Kidney epithelial cell (primary cell): ENCODE measurements at places on chromosomes 5 and 9.

DNA sequence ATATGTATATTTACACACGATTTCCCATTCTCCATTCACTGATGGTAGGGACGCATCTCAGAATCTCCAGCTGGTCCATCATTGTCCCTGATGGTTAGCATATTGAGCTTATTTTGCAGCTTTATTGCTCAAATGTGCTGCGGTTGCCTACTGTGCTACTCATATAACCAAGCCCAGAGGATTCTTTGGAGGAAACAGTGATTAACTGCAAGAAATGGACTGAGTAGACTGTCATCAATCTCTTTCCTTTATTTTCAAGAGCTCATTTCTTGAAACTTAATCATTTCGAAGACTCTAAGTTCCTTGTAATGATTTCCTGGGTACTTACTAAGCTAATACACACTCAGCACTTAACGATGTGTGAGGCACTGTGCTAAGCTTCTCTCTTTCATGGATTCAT is 119.0 kb downstream of the MAT2B start:
- no peak for DNase-seq

DNA sequence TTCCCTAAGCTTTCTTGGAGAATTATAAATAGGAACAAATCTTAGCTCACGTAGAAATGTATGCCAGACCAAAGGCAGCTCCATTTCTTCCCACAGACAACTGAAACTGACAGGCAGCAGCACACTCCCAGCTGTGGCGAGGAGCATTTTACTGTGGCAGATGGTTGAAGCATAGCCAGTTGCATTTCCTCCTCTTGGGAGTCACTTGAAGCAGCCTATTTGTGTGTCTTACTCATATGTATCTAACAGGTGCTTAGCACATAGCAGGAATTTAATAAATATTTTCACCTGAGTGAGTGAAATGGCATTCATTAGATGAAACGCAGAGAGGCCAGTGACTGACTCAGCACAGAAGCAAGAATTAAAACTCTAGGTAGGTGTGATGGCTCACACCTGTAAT is 12.3 kb upstream of the MTMR12 start:
- no peak for DNase-seq

- no peak for DNase-seq
Measured at GRCh38 chr9:89684912-89685636, 80.3 kb downstream of the GADD45G start.

- no peak for DNase-seq
Measured at GRCh38 chr9:124139001-124139400, 118.7 kb upstream of the NEK6 start.

GRCh38 chr5:59758566-59758965 is 135.0 kb downstream of the PDE4D start:
- no peak for DNase-seq

- no peak for DNase-seq
Measured at GRCh38 chr9:70868661-70869652, 252.5 kb downstream of the TRPM3 start.

GRCh38 chr9:130711469-130711868 is 17.9 kb downstream of the EXOSC2 start:
- DNase-seq = no peak

DNA sequence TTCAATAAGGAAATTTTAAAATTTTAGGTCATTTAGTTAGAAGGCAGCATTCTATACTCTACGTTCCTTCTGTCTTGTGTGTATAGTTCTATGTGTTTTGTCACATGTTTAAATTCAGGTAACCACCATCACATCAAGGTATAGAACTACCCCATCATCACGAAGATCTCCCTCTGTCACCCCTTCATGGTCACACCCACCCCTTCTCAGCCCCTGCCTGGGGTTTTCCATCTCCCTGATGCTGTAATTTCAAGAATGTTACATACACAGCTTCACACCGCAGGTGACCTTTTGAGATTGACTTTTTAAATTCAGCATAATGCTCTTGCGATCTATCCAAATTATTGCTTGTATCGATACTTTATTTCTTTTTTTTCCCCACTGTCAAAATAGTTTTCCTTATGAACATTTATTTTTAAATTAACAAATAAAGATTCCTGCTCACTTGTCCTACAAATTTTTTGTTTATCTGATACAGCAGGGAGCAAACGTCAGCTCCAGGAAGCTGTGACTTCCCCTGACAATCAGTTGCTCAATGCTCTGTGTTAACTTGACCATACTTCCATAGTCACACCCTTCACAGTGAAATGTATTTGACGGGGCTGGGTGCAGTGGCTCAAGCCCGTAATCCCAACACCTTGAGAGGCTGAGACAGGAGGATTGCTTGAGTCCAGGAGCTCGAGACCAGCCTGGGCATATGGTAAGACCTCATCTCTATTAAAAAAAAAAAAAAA is 10.2 kb downstream of the BTNL8 start:
- no peak for DNase-seq

DNA sequence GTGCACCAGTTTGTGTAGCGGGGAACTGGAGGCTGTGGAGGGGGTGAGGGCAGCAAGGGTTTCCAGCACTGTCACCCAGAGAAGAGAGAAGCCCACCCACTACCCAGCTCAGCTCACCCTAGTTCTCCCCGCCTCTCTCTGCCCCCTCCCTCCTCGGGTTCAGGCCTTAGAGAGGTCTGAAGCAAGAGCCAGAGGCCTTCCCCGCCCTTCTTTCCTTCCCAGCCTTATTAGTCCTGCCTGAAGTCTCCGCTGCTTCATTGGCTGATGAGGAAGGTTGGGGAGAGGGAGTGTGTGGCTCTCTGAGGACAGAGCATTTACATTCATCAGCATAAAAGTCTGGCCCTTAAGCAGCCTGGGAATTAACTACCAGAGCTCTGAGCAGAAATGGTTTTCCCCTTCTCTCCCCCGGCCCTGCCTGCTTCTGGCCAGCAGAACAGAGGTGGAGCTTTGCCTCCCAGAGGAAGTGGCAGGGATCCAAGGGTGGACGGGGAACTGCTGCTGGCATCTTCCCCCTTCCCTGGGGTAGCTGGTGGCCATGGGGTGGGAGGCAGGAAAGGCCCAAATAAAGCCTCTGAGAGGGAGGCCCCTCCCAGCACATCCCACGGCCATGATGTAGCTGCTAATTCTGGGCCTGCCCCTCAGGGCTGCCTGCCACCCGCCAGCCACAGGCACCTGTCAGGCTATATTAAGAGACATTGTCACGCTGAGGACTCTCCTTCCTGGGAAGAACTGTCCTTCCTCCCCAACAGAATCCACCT is 4.1 kb downstream of the DNAJB5 start:
- DNase-seq = no peak
